ENCODE measurements at places on chromosomes 1 and 21.
A peak's percentile ranks its signal among the peaks of the same experiment; 100 is the strongest.

DNA sequence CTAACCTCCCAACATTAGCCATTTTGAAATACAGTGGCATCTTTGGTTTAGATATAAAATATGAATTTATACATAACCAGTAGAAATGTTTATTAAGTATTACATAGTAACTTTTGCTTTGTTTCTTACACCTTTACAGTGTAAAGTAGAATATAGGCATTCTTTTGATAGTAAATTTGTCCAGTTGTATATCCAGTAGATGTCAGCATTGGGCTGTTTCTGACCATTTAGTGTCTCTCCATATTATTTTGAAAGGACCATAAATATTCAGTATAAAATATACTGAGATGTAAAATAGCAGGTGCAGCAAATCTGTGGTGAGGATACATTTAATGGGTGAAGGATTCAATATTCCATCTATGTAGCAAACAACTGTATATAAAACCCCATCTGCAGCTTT is 115.8 kb upstream of the ZRANB2 start:
- DNase-seq: peak; percentile 35

GRCh38 chr1:201259476-201260235 is 23.6 kb upstream of the PKP1 start:
- DNase-seq: peak; percentile 47

DNA sequence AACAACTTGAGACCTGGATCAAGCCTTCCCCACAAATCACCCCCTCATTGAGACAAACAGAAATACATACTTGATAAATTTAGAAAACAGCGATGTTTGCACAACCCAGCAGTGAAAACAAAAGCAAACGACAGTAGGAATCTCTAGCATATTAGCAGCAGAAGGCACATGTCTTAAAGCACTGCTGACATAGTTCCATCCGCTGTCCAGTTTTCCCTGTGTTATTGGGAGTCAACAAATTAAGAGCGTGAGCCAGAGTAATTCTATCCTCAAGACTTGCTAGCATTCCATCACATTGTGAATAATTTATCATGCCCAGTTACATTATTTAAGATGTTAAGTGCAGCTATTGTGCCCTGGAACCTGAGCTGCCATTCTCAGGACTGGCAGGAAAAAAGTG is 55.3 kb downstream of the IGSF5 start:
- no peak for DNase-seq

DNA sequence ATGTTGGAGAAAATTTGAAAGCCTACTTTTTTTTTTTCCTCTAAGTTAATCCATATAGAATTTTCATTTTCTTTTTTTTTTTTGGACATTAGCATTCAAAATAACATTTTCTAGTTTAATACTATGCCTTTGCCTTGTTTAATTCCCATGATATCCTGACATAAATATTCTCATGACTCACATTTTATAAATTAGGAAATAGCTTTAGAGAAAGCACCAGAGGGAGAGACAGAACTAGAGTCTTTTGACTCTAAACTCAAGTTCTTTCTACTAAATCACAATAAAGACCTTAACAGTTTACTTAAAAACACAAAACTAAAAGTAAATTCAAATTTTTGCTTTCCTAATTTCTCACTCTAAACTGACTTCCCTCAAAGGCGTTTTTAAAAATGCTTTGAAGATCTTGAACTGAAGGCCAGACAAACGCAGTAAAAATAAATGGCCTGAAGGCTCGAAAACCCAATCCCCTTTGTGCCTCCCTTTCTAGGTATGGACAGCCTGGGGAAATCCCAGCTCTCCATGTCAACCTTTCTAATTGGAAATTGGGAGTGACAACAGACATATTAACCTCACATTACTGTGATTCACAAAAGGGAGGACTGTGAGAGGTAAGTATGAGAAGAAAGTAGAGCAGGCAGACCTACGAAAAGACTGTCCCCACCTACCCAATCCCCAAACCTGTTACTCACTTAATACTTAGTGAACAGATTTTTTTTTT is 104.6 kb downstream of the ENAH start:
- no peak for DNase-seq

DNA sequence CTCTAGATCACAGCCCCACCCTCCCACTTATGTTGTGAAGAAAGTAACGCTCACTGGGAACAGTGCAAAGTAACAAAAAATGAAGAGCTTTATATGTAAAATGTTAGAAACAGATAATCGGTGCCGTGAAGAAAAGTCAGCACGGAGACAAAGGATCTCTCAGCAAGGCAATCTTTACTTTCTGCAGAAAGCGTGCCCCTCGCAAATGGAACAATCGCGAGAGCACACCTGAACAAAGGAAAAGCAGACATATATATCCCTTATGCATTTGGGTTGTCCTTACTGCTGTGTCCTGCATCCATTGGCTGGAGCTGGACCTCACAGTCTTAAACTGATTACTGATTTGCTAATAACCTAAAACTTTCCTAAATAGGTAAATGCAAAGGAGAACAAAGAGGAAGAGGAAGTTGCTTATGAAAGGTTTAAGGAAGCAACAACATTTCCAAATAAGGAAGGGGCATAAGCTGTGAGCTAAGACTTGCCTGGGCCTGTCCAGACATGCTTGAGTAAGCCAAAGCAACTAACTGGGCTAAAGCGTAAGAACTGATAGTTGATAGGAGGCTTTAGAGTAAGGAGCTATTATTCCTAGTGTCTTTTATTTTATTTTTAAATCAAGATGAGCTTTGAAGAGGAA is 89.7 kb downstream of the GTF2B start:
- no peak for DNase-seq

GRCh38 chr1:109218516-109218915 is 4.8 kb downstream of the SARS1 start:
- DNase-seq: no peak

DNA sequence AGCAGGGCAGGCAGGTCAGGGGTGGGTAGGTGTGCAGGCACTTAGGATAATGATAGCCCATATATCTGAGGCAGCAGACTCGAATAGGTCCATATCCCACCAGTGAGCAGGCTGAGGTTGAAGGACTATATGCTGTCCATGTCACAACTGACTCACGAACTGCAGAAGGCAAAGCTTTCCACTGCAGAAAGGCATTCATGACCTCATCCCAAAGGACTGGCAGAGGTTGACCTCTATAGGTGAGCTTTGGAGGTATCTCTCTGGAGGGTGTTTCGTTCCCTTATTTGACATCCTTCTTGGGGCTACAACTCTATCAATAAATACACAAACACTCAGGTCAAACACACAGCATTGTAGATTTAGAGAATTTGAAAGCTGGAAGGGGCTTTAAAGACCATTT is 42.8 kb upstream of the MARK1 start:
- no peak for DNase-seq

DNA sequence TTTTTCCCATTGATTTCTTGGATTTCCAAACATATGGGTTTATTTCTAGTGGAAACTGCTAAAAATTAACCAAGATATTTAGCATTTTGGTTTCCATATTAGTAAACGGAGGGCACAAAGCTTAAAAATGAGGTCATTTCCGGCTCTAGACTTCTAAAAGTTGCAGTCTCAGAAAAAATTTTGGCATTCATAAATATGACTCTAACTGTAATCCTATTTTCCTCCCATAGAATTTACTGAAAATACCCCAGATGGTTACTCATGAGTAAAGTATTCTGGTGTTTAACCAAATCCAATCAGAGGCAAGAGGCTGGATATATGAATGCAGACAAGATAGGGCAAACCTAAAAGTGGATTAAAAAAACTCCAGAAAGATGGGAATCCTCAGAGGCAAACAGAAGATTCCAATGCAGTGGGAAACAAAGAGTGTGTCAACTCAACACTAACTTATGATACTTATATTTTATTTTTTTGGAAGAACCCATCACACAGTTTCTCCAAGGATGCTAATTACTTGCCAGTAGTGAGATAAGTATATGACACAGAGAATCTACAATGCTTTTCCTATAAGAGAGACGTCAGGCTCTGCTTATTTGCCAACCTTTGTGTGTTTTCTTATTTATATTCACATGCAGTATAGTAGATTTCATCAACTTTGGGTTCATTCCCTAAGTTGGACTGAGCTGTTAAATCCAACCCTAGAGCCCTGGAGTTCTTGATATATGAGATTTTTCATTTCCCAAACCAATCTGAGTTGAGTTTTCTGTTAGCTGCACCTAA is 90.1 kb upstream of the BCL10 start:
- DNase-seq: no peak

- no peak for DNase-seq
These were observed 30.6 kb upstream of the C1orf185 start for GRCh38 chr1:51071291-51072042.

DNA sequence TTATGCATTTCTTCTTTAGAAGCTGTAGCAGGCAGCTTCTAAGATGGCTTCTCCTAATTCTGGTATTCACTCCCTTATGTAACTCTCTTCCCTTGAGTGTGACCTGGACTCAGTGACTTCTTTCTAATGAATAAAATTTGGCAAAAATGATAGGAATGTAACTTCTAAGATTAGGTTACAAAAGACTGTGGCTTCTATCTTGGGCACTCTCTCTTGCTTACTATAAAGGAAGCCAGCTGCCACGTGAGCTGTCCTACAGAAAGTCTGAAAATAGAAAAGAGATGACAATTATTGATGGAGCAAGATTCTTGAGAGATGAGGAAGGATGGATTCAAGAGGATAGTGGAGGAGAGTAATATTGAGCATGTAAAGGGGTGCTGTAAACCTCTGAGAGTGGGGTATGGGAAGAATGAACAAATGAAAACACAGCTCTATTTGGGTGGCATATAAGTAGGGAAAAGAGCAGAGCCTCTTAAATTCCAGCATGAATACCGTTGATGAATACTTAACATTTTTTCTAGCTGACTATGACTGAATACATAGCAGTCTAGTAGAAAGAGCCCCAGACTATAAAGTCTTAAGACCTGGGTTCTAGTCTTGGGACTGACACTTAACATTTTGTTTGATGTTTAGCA is 5.5 kb downstream of the TSEN15 start:
- DNase-seq: no peak

DNA sequence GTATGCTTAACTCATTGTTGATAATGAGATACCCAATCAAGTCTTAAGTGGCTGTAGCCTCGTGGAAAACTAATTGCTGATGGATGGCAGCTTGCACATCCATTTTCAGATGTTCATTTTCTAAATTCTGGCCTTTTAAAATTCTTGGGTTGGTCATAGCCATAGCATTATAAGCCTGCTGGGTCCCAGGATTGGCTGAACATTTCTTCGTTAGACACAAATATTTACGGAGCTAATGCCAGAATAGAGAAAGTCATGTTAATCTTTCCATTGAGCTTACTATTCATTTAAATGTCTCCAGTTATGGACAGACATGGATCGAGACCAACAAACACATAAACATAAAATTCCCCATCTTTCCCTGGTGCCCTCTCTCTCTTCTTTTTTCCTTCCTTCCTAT is 32.5 kb downstream of the CENPF start:
- DNase-seq: no peak

- DNase-seq: peak; percentile 61
These were observed 36.1 kb downstream of the CCDC185 start for GRCh38 chr1:223429313-223429731.

DNA sequence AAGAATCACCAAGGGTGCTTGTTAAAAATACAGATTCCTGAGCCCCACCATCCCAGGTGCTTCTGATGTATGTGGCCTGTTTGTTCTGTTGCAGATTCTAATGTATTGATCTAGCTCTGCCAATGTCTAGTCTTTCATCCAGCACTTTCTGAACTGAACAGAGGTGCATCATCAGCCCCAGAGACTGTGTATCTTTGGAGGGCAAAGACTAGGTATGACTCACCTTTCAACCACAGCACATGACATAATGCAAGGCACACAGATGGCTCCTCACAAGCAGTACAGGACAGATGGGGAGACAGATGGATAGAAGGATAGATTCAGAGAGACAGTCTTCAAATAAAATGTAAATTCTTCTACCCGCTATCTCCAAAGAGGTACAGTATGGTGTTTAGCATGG is 32.3 kb downstream of the CD58 start:
- DNase-seq: no peak

DNA sequence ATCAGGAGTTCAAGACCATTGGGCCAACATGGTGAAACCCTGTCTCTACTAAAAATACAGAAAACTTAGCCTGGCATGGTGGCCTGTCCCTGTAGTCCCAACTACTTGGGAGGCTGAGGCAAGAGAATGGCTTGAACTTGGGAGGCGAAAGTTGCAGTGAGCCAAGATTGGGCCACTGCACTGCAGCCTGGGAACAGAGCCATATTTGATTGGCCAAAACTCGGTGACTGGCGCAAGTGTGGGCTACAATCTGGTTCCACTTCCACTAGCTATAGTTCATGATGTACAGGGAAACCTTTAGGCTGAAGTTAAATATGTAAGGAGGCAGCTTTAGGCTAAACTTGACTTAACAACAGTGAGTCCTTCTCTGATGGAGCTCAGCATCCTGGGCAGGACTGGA is 20.2 kb downstream of the SLC30A10 start:
- DNase-seq: no peak

- DNase-seq: peak; percentile 27
These were observed 57.4 kb upstream of the MTF2 start for GRCh38 chr1:93021539-93022134.

GRCh38 chr1:111856411-111857185 is 100.9 kb downstream of the DDX20 start:
- DNase-seq: no peak

DNA sequence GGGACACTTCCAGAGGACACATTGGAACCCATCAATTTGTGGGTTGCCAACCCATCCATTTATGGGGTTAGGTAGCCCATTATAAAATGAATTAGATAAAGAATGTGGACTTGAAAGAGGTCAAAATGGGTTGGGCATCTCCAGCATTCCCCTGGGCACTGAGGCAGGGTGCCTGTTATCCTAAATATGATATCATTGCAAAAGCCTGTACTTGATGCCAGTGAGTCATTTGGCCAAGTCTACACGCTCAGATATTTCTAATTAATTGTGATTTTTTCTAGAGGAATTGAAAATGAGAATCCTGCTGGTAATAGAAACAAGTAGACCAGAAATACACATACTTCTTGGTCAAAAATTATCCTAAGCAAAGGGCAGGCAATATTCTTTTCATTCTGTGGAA is 21.9 kb upstream of the NBL1 start:
- DNase-seq: no peak

GRCh38 chr1:41976671-41977070 is 57.9 kb upstream of the HIVEP3 start:
- DNase-seq: no peak

GRCh38 chr1:39065542-39065941 is 39.4 kb downstream of the NDUFS5 start:
- no peak for DNase-seq

DNA sequence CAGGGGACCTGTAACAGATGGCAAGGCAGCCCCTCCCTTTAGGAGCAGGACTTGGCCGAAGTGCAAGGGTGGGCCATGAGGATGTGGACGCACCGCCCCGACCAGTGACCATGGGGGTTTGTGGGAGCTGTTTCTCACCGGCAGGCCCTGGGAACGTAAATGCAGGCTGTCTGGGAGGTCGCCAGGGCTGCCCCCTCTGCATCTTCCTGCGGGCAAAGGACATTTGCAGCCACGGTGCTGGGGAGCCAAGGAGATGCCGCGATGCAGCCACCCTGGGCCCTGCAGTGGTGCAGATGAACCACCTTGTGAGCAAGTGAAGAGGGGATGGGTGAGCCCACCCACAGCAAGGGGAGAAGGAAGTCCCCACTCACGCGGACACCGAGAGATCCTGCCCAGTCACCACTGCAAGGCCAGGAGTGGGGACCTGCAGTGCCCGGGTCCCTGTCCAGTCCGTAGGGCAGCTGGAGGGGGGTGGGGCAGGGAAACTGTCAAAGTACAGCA is 121.1 kb downstream of the SIK1 start:
- DNase-seq: no peak

GRCh38 chr1:114315631-114316030 is 162.0 kb upstream of the SYT6 start:
- no peak for DNase-seq

- no peak for DNase-seq
These were observed 59.0 kb downstream of the BRINP2 start for GRCh38 chr1:177229781-177230180.

All from NCI-H446 (cell line).